ENCODE measurements at places on chromosomes 4 and X. TPM values are rescaled to one million over a fixed set of nuclear protein-coding genes. Genes with fewer than 3 reads are reported as not detected.

GRCh38 chr4:8200302-8200975 lies 1.3 kb downstream of the SH3TC1 start:
- DNase-seq: no peak
- H3K27me3 ChIP-seq: no peaks in the 10 kb centered on the region
- H3K36me3 ChIP-seq: peaks cover 17% of the 10 kb centered on the region
- peak overlapping the region; percentile 79 for H3K4me3 ChIP-seq

- no peaks in the 10 kb centered on the region for H3K36me3 ChIP-seq
- H3K4me3 ChIP-seq: no peak overlapping the region
These were observed 181.7 kb upstream of the NPY2R start for GRCh38 chr4:155026715-155027114.

DNA sequence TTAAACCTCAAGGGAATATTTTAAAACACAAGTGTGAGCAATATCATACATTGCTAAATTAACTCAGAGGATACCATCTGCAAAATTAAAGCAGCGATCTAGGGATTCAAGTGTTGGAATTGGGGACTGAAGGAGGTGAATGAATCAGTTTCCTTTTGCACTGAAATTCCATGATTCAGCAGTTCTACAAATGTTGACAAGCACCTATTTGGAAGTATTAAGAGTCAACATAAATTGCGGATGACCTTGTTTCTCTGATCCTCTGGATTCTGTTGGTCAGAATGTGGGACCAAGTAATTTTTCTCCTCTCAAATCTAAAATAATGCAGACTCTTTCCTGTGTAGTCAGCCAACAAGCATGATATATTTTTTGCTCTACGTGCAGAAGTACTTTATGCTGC lies 78.8 kb downstream of the LDB2 start:
- no peaks in the 10 kb centered on the region for H3K4me1 ChIP-seq
- H3K27me3 ChIP-seq: no peaks in the 10 kb centered on the region
- H3K36me3 ChIP-seq: no peaks in the 10 kb centered on the region
- no peak overlapping the region for H3K27ac ChIP-seq

DNA sequence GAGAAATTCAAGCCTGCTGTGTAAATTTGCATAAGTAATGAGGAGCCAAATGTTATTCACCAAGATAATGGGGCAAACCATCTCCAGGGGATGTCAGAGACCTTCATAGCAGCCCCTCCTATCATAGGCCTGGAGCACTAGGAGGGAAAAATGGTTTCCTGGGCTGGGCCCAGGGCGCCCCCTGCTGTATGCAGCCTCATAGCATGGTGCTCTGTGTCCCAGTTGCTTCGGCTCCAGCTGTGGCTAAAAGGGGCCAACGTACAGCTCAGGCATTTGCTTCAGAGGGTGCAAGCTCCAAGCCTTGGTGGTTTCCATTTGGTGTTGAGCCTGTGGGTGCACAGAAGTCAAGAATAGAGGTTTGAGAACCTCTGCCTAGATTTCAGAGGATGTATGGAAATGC lies 859.3 kb downstream of the RPA4 start:
- H3K4me1 ChIP-seq: peaks cover 25% of the 10 kb centered on the region
- peaks cover 22% of the 10 kb centered on the region for H3K27me3 ChIP-seq
- no peaks in the 10 kb centered on the region for H3K36me3 ChIP-seq
- H3K4me3 ChIP-seq: no peak overlapping the region
- DNase-seq: no peak
- H3K27ac ChIP-seq: no peak overlapping the region

- no peak overlapping the region for H3K27ac ChIP-seq
- H3K27me3 ChIP-seq: peaks cover 17% of the 10 kb centered on the region
- H3K36me3 ChIP-seq: no peaks in the 10 kb centered on the region
- DNase-seq: no peak
These were observed 42.5 kb upstream of the MXD4 start for GRCh38 chr4:2304321-2304876.

UBA6 gene
- total RNA-seq: 66.1 TPM

GPM6B gene
- total RNA-seq: 4.3 TPM
